ENCODE measurements at places on chromosomes 5 and 9. TPM values are rescaled to one million over a fixed set of nuclear protein-coding genes. Genes with fewer than 3 reads are reported as not detected.

- DNase-seq = no peak
Measured at GRCh38 chr5:135053278-135053677, 19.2 kb upstream of the PITX1 start.

DNA sequence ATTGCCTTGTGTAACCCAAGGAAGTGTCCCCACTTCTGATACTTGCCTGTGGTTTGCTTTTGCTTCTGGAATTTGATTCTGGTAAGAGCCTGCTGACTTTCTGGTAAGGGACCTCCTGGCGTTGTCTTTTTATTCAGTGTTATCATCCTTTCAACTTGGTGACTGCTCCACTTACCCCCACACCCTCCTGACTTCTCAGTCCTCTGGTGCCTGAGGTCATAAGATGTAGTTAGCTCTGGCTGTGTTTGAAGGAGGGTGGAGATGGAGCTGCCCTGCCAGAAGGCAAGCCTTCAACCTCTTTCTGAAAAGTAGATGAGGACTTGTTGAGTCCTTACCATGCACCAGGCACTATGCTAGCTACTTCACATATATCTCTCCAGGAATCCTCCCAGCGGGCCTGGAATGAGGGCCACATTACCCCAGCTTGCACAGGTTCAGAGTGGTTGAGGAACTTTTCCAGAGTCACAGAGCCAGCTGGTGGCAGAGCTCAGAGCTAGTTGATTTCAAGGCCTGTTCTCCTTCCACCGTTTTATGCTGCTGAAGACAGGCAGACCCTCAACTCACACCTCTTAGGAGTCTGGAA, 45.2 kb upstream of the PITX1 start:
- no peak for DNase-seq

DNA sequence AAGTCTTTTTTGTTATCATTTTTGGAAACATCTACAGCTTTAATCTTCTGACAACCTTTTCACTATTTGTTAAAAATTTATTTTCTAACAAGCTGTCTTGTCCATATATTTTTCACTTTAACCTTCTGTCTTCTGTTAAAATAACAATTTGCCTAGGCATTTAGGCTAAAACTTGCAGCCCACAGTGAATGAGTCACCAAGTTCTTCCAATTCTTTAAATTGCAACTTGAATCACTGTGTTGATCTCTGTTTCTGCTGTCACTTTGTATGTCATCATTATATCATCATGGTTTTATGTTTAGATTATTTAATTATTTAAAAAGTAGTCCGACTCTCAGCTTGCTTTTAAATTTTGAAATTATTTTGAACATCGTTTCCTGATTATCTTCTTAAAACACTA, 473.8 kb upstream of the PTPRD start:
- no peak for DNase-seq

GRCh38 chr5:84372066-84372695, 12.5 kb downstream of the EDIL3 start:
- DNase-seq = no peak

GRCh38 chr5:58872670-58873273, 289.9 kb downstream of the RAB3C start:
- no peak for DNase-seq

Gene PCDHB12
- total RNA-seq = not detected

Gene RAB14
- 66.5 TPM for total RNA-seq

All from naive thymus-derived CD4-positive, alpha-beta T cell (primary cell).